ENCODE measurements at places on chromosomes 3 and 15.

DNA sequence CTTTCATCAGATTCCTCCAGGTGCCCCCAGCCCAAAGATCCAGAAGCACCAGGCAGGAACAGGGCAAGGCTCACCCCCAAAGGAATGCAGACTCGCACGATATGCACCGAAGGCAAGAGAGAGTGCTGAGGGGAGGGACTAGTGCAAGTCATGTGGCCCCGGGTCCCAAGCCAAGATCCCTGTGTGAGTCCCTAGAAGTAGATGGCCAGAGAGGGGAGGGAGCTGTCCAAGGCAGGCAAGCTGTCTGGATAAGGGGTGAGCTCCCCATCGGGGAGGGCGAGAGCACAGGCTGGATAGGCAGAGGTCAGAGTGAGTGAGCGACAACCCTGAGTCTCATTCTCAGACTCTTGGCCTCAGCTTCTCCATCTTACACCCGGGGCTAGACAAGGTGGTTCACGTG, 171.5 kb upstream of the LINGO1 start:
- no peak for DNase-seq

DNA sequence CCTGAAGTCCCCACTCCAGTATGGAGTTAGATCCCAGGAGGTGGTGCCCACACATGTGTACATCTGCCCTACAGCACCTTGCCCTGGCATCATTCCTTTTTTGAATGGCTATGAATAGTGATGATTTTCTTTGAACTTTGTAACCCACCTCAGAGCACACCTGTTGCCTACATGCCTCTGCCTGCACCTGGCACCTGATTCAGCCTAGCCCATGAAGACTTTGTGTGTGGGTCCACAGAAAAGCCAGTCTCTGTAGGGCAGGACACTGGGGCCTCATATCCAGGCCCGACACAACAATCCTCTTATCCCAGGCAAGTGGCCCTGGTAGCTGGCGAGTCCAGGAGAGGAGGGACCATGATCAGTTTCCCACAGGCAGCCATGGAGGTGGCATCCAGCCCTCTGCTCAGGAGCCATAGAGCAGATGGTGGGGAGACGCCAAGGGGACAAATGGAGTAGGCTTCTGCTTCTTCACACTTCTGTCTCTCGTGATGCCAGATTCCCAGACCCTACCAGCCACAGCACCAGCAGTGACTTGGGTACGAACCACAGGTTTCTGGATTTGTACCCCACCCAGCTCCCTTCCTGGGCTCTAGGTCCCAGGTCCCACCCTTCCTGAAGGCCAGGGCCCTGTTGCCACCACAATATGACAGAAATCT, 230.7 kb downstream of the UACA start:
- no peak for DNase-seq

DNA sequence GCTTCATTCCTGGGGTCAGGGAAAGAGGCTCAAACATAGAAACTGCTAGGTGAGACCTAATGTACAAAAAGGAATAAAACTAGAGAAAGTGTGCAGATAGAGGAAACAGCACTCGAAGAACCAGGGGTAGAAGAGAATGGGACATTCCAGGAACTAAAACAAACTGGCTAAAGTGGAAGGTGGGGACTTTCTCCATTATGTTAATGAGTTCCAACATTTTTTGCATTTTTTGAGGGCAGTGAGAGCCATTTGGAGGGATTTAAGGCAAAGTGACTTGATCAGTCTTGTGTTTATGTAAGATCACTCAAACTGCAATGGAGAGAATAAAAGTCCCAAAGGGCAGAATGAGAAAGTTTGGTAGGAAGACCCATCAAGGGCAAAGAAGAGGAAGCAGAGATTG, 20.6 kb upstream of the SLC4A7 start:
- DNase-seq = no peak

- no peak for DNase-seq
Observed at GRCh38 chr3:156412600-156412999, 142.3 kb downstream of the SSR3 start.

DNA sequence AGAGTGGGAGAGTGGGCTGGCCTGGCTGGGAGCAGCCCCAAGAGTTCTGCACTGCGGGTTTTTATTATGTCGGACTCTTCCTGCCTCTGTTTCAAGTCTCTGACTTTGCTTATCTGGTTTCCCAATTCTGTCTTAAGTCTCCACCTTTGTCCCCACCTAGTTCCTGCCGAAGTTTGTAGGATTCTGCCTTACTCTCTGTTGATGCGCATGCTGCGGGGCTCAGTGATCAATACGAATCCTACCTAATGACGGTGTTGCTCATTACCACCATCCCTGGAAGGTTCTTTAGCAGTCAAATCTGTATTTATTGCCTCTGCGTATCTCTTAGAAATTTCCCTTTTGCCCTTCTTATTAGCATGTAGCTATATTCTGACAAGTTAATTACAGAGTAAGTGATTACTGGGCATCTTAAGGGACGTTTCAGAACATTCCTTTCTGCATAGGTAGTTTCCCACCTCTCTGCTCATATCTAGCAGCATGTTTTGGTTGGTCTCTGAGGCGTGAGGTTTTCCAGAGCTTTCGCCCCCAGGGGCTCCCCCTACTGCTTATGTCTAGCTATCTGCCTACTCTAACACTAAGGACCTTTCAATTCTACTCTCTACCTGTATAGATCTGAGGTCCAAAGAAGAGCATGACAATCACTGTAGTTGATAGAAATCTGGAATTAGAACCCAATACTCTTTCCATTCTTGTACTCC, 236.0 kb upstream of the EIF1B start:
- no peak for DNase-seq

DNA sequence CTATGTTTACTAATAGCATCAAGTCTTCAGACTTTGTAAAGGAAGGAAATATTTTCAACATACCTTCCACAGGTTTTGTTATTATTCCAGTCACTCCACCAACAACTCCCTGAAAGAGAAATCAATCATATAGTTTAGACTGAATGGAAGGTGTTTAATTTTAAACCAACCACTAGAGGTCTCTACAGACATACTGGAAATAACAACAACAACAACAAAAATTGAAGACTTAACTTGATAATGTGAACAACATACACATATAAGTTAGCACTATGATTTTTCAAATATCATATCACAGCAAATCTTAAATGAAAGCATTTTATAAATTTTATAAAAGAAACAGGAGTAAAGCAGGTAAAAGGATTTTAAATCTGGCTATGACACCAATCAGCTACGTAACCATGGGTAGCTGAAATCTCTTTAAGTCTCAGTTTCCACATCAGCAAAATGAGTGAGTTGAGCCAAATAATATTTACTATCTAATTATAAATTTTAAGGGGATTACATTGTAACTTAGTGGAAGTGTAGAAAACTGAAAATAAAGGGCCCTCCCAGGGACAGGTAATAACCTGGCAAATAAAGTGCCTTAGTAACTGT, 188.2 kb downstream of the VPS13C start:
- no peak for DNase-seq

DNA sequence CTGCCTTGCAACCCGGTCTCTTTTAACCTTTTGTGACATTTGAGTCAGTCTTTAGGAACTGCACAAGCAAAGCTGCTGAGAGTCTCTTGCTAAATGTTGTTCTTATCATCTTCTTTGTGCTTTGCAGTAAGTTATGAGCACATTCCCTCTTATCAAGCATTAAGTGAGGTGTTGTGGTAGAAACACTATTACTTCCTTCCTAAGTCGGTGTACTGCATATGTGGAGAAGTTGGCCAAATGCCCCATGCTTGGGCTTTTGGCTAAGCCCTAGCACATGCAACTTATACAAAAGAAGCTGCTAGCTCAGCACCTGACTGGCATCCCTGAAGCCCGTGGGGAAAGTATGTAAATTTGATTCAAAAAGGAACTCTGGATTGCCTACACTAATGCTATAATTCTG, 136.5 kb upstream of the RBMS3 start:
- no peak for DNase-seq

- DNase-seq = no peak
Observed at GRCh38 chr3:12556314-12556689, 585 bp upstream of the MKRN2 start.

DNA sequence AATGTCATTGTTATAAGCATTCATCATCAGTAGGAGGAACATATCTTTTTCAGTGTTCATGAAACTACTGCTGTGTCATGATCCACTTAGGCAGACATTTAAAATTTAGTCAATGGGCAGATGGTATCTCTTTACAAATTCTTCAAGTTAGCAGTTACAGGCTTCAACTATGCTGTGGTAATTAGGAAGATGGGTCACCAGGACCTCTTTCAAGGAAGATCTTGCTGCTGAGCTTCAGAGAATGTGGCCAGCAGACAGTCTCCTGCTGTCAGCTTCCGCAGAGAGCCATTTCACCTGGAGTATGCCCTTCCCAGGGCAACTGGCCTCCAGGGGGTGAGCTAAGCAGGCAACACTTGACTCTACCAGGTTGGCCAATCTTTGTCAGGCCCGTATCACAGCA, 19.4 kb downstream of the IFT57 start:
- DNase-seq = no peak

- DNase-seq = no peak
Observed at GRCh38 chr15:56631765-56632164, 101.5 kb downstream of the ZNF280D start.

DNA sequence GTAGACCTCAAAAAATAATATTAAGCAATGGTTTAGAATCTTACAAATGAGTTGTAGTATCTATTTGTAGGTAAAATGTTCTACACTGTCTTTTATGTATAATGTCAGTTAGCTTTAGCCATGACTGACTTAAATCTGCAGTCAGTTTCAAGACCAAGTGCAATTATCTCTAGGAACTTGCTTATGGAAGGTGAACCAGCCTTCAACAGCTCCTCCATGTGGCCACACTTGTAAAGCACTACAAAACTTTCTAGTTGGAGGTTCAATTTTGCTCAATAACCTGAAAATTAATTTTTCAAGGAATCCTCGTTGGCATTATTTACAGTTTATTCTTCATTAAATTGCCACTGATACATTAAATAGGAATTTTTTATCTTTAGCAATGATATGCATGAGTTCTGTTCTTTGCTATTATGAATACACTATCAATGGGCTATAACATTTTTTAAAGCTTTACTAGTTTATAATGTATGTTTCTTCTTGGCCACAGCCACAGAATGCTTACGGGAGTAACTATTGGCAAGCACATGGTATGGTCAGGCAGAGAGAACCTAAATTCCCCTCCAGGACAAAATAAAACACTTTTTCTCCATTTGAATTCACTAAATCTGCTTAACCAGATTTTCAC, 315.3 kb upstream of the UBE2E2 start:
- DNase-seq = peak; percentile 10

GRCh38 chr3:112460519-112461195, 38.6 kb downstream of the BTLA start:
- DNase-seq = no peak
